HS-27A (cell line): ENCODE measurements at places on chromosomes 6 and 20.

GRCh38 chr20:51766994-51767866 is 960 bp downstream of the ATP9A start:
- DNase-seq, result no peak

DNA sequence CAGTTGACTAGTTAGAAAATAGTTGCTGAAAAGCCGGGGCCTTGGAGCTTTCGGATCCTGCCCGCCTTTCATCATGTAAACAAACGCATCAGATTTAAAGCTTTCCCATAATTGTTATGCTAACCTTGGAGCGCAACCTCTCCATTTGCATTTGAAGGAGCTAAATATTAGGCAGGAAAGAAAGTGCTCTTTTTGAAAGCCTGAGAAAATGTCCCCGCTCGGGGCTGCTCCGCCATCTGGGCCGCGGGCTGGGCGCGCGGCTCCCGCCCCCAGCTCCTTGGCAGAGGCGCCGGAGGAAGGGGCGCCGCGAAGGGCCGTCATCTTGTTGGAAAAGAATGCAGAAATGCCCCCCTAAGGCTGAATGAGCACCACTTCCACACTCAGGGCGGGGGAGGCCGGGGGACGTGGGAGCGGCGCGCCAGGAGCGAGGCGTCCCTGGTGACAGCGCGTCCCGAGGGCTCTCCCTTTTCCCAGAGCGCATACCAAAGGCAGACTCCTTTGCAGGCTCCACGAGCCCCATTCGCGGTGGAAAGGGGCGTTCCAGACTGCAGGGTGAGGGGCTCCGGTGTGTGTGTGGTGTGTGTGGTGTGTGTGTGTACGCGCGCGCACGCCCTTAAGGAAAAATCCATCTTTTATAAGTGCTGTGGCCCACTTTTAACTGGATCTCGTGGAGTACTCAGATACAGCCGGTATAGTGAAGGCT is 145.6 kb upstream of the ID4 start:
- DNase-seq, result no peak

- DNase-seq, result no peak
Measured at GRCh38 chr20:50991076-50991475, 31.8 kb downstream of the KCNG1 start.

DNA sequence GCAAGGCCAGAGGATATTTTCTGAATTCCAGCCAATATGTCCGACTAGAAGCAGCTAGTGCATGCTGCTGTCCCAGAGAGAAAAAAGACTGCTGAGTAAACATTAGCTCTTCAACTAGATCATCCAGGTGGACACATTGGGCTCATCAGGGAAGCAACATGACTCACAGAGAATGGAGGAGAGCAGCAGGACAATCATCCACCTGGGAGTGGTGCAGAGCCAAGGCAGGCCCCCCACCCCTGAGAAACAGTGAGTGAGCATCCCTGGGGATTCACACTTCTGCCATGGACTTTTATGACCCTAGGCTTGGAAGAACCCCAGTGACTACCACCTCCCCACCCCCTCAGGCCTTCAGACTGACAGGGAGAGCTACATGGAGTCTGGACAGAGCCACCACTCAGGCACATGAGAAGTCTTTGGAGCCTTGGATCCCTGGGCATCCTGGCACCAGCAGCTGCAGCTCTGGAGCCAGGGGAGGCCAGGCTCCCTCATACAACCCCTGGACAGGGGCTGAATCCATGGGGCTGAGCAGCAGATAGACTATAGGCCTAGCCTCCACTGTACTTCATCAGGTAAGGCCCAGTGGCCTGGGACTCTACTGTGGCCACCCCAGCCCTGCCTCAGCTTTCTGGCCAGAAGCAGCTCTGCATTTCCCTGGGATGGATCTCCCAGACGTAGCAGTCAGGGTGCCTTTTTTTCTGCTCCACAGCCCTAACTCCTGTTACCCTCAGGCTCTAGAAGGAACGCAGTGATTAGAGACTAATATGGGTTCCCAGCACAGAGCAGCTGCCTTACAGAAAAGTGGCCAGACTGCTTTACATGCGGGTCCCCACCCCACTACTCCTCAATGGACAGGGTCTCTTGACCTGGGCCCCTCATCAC is 82.9 kb upstream of the RNF217 start:
- no peak for DNase-seq

- no peak for DNase-seq
Measured at GRCh38 chr6:44311767-44312166, 1.4 kb downstream of the AARS2 start.

DNA sequence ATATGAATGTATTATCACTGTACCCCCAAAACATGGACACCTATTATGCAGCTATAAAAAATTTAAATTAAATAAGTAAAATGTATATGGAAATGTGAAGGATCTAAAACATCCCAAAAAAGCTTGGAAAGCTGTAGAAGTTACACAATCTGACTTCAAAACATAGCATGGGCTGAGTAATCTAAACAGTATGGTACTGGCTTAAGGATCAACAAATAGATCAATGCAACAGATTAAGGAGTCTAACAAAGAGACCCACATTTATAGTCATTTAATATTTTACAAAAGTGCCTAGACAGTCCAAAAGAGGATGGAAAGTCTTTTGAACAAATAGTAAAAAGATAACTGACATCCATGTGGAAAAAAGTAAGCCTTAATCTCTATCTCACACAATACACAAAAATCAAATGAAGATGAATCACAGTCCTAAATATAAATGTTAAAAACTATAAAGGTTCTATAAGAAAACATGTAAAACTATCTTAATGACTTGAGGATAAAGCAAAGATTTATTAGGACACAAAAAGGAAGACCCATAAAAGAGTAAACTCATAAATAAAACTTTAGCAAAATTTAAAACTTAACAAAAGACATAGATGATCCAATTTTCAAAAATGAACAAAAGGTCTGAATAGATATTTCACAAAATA is 46.8 kb downstream of the RANBP9 start:
- no peak for DNase-seq

GRCh38 chr6:125529061-125529460 is 220.4 kb upstream of the HEY2 start:
- no peak for DNase-seq

DNA sequence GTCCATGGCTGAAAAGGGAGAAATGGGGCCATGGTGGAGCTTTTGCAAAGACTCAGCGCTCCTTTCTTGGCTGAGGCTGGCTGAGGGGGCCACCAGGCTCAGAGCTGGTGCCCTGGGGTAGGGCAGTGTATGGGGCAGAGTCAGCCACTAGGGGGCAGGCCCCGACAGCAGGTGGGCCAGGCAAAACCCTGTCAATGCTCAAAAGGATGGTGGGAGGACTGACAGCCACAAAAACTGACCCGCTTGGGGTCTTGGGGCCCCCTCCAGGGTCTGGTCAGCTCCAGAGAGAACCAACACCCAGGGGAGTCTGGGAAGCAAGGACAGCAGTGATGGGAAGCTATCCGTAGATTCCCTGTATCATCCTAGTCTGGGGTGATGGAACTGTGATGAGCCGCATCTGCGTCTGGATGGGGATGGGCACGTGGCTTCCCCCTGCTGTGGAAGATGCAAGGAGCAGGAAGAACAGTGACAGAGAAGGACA is 306.9 kb downstream of the DHX35 start:
- no peak for DNase-seq

DNA sequence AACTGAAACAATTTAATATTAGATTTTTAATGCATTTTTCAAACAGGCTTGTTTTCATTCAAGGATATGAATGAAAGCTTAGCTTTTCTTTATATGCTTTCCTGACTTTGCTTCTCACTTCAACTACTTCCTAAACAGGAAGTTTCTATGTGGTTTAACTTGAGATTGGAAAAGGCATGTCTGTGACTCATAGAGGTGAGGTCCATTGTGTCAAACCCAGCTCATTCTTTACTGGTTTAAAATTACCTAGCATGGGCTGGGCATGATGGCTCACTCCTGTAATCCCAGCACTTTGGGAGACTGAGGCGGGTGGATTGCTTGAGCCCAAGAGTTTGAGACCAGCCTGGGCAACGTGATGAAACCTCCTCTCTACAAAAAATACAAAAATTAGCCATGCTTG is 34.4 kb downstream of the EFHC1 start:
- no peak for DNase-seq

DNA sequence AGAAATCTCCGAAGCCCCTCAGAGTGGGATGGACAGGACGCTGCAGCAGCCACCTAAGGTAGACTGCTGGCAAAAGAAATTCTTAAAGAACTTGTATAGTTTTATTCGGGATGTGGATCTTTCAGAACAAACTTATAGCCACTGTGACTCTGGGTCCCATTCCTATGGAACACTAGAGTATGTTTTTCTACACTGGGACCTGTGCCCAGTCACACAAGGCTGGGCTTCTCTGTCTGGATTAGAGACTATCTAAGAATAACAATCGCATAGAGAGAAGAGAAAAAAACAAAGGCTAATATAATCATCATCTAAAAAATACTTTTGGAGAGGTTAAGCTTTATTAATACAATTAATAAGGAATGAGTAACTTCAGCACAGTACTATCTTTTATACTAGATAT is 28.9 kb downstream of the RMND1 start:
- no peak for DNase-seq

- no peak for DNase-seq
Measured at GRCh38 chr6:6946206-6947155, 161.3 kb upstream of the RREB1 start.

DNA sequence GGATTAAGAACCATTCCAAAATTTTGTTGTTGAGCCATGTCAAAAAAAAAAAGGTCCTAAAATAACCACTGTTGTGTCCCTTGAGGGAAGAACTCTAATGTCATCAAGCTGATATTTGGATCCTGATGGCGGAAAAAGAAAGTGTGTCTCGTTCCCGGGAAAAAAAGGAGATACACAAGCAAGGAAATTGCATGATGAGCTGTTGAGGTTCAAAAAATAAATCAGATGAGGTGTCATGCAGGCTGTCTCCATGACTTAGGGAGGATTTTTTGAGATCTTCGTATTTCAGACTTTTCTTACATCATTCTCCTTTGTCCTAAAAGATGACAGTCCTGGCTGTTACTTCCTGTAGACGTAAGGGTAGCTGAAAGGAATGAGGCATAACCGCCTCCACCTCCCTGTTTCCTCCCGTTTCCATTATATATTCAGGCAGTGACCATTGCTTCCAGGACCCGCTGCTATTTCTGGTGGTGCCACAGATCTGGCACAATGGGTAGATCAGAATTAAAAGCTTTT is 117.3 kb upstream of the TNFAIP3 start:
- DNase-seq, result no peak

- no peak for DNase-seq
Measured at GRCh38 chr20:23246717-23247664, 103.6 kb upstream of the NXT1 start.

DNA sequence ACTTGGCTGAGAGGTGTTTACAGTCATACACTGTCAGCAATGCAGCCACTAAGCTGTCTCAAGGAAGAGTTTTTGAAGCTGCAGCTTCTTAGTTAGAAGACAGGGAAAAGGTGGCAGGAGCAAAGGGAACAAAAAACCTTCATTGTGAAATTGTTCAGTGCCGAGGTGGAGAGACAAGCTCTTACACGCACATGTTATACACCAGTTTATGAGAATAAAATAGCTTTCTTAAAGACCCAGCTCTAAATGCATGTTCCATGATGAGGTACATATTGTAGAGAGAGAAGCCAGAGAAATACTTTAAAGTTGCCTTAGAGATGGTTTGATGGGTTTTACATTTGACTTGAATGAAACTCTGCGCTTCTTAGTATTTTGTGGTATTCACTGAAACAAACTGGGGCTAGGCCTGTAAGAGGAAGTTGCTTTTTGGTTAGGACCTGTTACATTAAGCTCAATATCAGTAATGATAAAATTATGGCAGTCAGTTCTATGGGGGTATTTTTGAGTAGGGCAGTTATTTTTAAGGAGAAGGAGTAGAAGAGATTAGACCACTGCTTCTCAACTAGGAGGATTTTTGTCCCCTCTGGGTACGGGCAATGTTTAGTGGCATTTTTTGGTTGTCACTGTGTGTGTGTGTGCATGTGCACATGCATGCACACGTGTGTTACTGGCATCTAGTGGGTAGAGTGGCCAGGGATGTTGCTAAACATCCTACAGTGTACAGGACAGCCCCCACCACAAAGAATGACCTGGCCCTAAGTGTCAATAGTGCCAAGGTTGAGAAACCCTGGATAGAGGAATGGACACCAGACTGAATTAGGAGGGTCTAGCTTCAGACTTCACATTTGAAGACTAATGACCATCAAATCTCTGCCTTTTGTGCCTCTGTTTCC is 9.8 kb downstream of the NEDD9 start:
- no peak for DNase-seq

GRCh38 chr6:89021629-89022028 is 58.2 kb upstream of the RNGTT start:
- DNase-seq, result no peak

- no peak for DNase-seq
Measured at GRCh38 chr6:144840619-144841018, 555.5 kb downstream of the UTRN start.

DNA sequence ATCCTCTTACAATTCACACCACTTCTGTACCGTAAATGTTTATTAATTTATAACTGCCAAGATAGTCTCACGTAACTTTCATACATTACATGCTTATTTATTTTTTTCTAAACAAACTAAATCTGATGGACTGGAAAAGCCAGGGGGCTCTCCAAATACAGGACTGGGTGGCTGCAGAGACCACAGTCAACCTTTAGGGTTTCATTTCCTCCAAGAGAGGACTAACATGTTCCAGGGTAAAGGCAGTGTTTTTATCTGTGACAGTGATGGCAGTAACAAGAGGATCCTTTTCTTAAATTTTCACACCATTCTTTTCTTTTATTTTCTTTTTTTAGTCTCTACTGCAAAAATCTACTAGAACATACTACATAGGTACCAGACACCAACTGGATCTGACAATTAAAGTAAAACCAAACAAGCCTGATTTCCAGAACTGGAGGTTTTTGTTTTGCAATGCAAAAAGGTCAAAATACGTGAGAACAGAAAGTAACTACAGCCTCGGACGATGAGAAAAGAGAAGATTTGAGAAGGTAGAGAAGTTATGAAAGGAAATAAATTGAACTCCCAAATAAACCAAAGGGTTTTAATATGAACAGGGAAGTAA is 1.2 kb downstream of the LMBRD1 start:
- no peak for DNase-seq

- DNase-seq, result no peak
Measured at GRCh38 chr6:53956068-53956711, 155.1 kb upstream of the MLIP start.

DNA sequence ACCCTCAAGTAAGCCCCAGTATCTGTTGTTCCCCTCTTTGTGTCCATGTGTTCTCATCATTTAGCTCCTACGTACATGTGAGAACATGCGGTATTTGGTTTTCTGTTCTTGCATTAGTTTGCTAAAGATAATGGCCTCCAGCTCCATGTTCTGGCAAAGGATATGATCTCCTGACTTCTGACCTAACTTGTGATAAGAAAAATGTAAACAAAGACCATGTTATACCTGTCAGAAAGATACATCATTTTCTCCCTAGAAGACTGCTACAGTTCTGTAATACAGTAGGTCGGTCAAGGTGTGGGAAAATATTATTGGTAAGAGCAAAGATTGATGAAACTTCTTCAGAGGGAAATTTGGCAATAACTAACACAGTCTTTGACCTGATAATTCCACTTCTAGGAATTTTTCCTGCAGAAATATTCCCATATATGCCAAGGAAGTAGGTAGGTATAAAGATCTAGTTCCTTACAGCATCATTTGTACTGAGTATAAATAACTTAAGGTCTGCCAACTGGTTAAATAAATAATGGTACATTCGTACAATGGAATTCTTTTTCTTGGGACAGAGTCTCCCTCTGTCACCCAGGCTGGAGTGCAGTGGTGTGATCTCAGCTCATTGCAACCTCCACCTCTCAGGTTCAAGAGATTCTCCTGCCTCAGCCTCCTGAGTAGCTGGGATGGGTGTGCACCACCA is 19.1 kb upstream of the FKBP5 start:
- no peak for DNase-seq

- no peak for DNase-seq
Measured at GRCh38 chr6:50471041-50471440, 242.3 kb upstream of the TFAP2D start.
